ENCODE measurements at places on chromosomes 3 and 15.

GRCh38 chr3:60225848-60226247 lies 1025.4 kb downstream of the FHIT start:
- no peak for DNase-seq

DNA sequence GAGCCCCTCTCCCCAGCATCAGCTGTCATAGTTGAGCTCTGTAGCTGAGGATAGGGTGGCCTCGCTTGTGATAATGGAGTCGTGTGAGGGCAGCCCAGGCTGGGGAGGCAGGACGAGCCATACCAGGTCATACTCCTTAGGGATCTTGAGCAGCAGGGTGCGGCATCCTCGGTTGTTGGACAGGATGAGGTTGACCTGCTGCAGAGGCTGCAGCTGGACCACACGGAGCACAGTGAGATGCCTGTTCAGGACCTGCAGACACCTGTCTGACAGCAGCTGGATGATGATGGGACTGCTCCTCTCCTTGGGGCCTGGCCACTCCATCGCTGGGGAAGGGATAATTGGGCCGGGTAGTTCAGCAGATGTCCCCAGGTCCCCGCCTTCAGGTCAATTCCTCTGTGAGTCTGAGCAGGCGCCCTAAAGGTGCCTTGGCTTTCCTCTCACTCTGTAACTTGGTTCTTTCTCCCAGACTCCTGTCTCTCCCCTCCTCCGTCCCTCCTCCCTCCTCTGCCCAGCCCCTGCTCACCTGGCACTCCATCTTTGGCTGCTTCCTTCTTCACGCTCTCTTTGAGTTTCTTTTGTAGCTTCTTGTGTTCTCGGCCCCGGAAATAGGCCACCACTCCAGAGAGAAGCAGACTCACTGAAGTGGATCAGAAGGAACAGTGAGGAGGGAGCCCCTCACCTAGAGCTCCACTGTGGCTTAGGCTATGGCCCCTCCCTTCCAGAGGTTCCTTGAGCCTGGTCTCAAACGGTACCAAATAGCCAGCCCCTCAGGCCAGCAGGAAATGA lies 7.8 kb downstream of the DUOX2 start:
- no peak for DNase-seq

DNA sequence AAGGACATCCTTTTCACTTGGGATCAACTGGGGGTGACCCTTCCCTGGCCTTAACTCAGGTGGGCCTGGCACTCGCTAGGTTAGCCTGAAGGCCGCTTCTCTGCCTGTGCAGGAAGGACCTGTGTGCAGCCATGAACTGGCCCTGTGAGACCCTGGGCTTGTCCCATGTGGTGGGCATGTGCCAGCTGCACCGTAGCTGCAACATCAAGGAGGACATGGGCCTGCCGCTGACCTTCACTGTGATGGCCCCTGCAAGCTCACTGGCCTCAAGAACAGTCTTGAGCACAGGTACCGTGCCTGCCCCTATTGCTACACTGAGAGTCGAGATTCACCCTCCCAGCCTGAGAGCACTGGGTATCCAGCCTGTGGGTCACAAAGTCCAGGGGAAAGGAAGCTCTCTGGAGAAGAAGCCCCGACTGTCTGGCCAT lies 43.0 kb downstream of the SAXO2 start:
- no peak for DNase-seq

GRCh38 chr3:156547637-156548036 lies 7.3 kb downstream of the SSR3 start:
- DNase-seq: no peak

DNA sequence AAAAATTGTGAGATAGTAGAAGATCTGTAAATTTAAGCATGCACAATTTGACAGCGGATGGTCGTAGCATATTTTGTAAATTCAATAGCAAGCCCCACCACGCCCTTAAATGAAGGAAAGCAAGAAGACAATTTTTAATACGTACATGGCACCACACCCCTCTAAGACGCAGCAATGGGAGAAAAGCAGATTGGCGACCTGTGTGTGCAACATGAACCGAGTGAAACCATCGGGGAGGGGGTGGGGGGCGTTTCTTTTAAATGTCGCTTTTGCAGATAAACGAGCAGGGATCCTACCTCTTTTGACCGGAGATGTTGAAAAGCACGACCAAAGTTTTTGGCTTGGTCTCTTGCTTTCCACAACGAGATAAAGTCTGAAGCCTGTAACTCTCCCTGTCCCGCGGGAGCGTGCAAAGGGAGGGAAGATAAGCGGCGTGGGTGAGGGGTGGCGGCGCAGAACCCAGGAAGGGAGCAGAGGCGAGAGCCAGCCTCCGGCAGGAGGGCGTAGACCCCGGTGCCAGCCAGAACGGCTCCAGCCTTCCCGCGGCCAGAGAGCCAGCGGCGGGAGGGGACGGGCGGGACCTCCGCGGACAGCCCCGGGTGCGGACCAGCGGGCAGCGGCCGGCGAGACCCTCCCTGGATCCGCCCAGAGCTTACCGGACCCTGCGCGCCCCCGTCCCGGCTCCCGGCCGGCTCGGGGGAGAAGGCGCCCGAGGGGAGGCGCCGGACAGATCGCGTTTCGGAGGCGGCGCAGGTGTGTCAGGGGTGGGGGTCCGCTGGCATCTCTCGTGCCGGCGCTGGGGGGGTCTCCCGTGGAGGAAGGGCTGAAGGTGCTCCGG lies at the start of gene CHL1:
Gene CHL1 (plus strand): TSS at position 453 of the 838 bp plus-strand sequence. CDS start 123,014 bp downstream, outside the sequence.
- DNase-seq: no peak

DNA sequence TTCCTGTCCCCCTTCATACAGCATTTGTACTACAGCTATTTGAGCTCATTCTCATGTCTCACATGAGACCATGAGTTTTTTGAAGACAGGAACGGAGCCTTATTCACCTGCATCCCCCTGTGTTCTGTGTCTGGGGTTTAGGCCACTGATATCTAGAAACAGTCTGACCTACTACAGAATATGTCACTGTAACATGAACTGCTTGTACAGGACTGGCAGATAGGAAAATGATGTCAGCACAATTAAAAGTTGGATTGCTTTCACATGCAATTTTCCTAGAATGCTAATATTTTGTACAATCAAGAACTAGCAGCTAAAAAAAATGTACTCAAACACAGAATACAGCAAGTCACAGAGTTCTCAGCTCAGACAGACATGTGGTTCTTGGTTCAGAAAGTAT lies 90.8 kb upstream of the FGF12 start:
- DNase-seq: no peak

DNA sequence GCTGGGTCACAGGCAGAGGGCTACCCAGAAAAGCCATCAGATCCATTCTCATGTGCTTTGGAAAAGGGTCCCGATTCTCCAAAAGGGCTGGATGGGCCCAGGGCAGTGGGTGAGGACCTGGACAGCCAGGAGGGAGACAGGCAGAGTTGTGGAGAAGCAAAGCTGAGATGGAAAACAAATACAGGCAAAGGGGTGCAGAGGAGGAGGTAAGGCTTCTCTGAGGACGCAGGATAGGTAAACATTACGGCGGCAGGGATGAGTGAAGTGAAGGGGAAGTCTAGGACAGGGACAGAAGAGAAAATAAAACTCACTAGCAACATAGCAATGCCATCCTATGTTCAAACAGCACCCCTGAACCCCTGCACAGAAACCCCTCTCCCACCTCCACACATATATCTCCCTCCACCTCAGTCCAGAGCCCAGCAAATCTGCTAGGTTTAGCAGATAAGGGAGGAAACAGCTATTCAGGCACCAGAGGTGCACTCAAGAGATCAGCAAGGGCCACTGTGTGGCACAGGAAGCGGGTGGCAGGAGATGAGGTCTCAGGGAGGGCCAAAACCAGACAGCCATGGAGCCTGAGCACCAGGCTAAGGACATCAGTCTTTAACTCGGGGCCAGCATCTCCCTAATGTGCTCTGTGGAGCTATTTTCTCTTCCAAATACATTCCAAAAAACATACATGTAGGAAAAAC lies 51.3 kb downstream of the HOMER2 start:
- DNase-seq: no peak

- DNase-seq: no peak
Measured at GRCh38 chr3:4139462-4140140, 163.6 kb upstream of the SETMAR start.

- DNase-seq: no peak
Measured at GRCh38 chr3:111212511-111212910, 140.9 kb downstream of the NECTIN3 start.

- DNase-seq: no peak
Measured at GRCh38 chr3:11835028-11835639, 11.6 kb downstream of the TAMM41 start.

DNA sequence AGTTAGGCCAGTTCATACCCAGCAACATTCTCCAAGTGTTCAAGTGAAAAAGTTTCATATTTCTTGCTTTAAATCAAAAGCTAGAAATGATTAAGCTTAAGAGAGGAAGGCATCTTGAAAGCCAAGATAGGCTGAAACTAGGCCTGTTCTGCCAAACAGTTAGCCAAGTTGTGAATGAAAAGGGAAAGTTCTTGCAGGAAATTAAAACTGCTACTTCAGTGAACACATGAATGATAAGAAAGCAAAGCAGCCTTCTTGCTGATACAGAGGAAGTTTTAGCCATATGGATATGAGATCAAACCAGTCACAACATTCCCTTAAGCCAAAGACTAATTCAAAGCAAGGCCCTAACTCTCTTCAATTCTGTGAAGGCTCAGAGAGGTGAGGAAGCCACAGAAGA lies 274.7 kb downstream of the TUSC7 start:
- no peak for DNase-seq

GRCh38 chr3:34301313-34301712 lies 502.9 kb downstream of the PDCD6IP start:
- no peak for DNase-seq

DNA sequence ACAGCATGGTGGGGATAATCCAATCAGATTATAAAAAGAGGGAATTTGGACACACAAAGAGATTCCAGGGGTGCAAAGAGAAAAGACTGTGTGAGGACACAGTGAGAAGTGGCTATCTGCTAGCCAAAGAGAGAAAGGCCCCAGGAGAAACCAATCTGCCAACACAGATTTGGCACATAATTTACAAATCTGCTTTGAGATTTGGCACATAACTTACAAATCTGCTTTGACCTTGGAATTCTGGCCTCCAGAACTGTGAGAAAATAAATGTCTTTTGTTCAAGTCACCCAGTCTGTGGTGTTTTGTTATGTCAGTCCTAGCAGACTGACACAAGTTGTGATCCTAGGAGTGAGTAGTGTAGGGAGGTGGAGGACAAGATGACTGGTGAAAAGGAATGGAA lies 3.5 kb upstream of the TM4SF18 start:
- no peak for DNase-seq

DNA sequence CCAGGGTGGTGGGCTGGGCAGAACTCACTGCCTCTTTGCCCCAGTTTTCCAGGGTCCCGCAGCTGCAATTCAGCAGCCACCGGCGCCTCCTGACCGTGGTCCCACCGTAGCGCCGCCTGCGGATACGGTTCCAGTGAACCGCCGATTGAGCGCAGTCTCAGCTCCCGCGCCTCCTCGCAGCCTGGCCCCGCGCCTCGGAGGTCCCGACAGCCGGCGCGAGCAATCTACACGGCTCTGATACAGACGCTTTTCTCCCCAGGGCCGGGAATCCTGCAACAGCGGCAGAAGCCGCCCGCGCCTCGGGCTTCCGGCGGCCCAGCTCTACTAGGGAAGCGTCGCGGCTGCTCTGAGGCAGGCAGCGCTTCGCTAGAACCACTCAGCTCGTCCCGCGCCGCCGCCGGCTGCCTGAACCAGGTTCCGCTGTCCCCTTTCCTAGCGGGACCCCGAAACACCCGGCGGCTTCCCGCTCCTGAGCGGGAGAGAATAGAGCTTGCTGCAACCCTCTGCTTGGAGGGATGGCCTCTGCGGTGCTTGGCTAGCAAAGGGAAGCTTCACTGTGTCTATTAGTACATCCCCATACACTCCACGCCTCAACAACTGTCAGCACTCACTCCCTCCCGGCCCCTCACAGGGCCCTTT lies 3.1 kb downstream of the FOXL2NB start:
- DNase-seq: no peak

DNA sequence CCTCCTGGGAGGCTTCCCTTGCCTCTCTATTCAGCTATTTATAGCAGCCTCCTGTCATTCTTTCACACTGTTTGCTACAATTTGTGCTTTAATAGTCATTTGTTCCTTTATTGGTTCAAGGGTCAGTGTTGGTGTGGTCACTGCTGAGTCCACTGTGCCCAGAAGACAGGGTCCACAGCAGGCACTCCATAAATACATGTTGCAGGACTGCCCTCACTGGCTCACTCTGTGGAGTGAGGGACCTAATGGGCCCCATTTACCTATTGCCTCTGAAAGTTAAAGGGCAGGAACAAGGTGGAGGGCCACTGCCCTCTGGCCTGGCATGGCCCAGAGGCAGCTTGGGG lies 16.8 kb downstream of the MST1R start:
- DNase-seq: no peak

- peak; percentile 6 for DNase-seq
Measured at GRCh38 chr3:79517766-79518413, 249.9 kb downstream of the ROBO1 start.

DNA sequence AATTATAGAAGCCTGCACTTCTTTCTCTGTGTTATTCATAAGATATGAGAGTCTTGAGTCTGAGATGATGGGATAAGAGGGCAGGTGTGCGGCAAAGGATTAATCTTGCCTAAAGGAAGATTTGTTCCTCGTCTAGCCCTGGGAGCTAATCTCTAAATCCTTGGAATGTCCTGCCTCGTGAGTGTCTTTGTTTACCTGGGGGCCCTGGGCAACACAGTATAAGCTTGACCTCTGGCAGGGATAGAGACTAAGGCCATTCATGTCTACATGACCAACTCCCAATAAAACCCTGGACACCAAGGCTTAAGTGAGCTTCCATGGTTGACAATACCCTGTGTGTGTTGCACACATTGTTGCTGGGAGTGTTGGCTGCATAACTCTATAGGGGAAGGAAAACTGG lies 3.2 kb upstream of the AGBL1 start:
- DNase-seq: no peak

DNA sequence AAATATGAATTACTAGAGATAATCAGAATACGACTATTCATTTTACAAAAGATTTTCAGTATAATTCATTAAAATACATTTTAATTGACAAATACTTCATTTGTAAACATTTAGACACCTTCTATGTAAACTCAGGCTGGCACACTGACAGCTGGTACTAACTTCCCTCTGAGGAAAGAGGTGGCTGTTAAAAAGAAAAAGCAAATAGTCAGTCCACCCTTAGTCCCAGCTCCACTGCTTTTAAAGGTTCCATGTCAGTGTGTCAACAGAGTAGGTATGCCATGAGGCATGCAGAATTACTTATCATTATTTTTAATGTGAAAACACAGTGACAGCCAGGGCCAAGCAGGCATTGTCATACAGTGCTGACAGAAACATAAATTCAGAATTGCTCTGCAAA lies 16.1 kb downstream of the TM6SF1 start:
- DNase-seq: no peak

- DNase-seq: peak; percentile 52
Measured at GRCh38 chr3:59425942-59426341, 376.1 kb upstream of the CFAP20DC start.

- DNase-seq: peak; percentile 98
Measured at GRCh38 chr15:31265871-31266711, 60.5 kb upstream of the KLF13 start.

DNA sequence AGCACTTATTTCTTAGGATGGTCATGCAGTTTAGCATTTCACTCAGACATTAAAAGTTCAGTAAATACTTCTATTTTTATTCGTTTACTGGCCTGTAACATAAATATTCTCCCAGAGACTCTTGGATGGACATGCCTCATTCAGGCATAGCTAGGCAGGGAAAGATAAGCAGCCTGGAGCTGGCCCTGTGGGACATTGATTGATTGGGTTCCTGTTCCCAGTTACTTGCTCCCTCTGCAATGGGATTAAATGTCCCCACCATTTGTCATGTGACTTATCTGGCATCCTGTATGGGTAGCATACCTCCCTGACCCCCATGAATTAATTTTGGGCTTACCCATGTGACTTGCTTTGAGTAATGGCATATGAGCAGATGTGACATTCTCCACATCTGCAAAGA lies 2.7 kb upstream of the SCAMP5 start:
- DNase-seq: no peak
